ENCODE measurements at places on chromosomes 5 and 9.

GRCh38 chr5:62317810-62318209 is 11.8 kb downstream of the KIF2A start:
- DNase-seq, result no peak

DNA sequence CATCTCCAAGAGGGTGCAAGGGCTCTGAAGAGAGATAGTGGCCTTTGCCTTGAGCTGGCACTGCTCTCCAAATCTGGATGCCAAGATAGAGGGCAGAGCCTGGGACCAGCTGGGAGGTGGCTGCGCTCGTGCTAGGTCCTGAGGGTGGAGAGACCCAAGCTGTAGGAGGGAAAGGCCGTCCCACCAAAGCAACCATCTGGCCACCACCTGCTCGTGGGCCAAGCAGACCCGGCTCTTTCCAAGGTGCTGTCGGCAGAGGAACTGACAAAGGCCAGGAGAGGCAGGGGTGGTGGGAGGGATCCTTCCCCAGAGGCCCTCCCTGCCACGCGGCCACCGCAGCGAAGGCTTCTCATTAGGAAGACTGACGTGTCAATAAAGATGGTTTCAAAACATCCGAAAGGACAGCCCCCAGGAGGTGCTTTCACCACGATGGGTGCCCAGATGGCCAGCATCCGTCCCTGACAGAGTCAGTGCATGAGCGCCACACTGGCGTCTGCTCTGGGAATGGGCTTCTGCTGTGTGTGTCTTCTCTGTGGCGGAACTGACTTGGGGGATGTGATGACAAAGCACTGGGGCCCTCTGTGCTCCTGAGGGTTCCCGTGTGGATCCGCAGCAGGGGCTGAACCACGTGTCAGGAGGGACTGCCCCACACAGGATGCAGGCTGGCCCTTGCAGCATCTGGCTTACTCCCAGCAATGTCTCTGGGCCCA is 213.5 kb downstream of the FANCC start:
- no peak for DNase-seq

- DNase-seq, result no peak
These were observed 25.3 kb upstream of the ENHO start for GRCh38 chr9:34547960-34548611.

- DNase-seq, result no peak
These were observed 355.6 kb downstream of the TAF11L14 start for GRCh38 chr5:17989567-17990563.

- DNase-seq, result no peak
These were observed 1.2 kb upstream of the AK3 start for GRCh38 chr9:4742246-4742645.

- DNase-seq, result no peak
These were observed 198.5 kb upstream of the FBN2 start for GRCh38 chr5:128736553-128736952.

DNA sequence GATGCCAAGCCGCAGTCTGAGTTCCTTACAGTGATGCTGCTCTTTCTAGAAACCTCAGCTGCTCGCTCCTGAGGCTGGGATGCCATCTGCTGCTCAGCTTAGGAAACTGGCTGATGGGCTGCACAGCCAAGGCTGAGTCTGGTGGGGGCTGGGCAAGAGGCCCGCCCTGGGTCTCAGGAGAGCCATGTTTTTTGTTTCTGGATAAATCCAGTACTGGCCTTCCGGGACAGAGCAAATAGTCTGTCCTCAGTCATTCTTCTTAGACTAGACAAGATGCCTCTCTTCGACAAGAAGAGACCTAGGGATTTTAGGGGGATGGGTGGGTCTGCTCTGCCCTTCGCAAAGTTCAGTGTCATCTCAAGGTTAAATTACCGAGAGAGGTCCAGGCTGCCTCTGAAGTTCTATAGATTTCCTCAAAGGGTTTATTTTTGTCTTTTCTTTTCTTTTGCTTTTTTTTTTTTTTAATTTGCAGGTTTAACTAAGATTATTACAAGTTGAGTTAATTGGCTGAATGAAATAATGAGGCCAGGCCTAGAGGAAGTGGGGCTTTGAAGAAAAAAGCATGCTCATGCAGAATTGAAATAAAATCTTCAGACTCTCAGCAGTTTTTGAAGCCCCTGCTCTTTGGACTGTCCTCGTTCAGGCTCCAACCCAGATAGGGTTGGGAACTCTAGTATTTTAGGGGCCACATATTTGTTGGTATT is 30.6 kb upstream of the MATR3 start:
- DNase-seq, result peak; percentile 62
